Activated T-cell treated with anti-CD3 and anti-CD28 coated beads for 1 hour (primary cell): ENCODE measurements at places on chromosomes 4 and X.

DNA sequence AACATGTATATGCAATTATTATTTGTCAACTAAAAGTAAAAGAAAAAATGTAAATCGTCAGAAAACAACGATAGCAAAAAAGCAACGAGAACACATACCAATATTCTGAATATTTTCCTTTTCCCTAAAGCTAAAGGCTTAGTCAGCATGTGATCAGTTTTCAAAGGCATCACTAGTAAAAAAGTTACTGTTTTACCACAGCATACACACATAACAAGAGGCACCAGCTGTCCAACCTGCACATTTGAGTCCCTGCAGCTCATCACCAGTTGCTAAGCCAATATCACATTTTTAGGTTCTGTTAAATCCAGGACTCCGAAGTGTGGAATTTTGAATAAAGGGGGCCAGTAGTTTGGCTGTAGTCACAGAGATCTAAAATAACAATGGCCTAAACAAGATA is 203.8 kb downstream of the ADGRA3 start:
- no peak for DNase-seq

DNA sequence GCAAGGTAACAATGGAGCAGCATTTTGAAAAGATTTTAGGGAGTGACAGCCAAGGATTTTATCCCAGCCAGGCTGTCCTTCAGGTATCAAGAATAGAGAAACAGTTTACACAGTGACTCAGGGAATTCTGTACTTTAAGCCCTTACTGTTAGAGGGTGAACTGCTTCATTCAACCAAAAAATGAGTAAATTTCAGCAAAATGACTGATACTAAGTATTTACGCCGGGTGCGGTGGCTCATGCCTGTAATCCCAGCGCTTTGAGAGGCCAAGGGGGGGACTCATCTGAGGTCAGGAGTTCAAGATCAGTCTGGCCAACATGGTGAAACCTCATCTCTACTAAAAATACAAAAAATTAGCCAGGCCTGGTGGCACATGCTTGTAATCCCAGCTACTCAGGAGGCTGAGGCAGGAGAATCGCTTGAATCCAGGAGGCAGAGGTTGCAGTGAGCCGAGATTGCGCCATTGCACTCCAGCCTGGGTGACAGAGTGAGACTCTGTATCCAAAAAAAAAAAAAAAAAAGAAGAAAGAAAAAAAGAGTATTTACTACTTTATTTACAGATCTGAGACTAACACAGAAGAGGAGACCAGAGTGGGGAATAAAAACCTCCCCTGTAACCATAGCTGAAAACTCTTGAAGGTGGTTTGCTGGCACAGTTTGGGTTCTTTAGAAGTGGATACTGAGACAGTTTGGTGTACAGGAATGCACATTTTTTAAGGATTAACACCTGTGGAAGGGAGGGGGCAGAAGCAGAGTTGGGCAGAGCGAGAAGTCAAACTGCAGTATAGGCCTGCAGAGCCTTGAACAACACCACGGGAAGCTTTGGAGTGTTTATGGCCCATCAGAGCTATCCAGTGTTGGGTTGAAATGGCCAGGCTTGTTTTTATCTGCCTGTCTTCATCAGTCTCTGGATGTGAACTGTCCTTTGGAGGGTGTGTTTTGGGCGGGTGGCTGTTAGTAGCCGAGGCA is 40.5 kb downstream of the TMEM131L start:
- no peak for DNase-seq

DNA sequence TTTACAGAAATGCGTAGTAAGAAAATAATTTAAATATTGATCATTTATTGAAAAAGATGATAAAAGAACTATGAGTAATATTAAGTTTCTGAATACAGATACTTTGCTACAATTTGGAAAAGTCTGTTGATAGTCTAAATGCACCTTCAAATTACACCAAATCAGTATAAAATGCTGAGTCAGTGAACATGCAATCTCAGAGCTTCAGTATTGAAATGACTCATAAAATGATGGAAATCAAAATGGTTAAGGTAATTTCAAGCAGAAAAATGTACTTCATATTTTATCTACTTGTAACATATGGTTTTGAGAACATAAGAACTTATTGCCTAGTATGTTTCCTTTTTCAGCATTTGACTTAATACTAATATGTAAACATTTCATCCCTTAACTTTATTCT is 448.2 kb downstream of the PCDH10 start:
- DNase-seq = no peak

DNA sequence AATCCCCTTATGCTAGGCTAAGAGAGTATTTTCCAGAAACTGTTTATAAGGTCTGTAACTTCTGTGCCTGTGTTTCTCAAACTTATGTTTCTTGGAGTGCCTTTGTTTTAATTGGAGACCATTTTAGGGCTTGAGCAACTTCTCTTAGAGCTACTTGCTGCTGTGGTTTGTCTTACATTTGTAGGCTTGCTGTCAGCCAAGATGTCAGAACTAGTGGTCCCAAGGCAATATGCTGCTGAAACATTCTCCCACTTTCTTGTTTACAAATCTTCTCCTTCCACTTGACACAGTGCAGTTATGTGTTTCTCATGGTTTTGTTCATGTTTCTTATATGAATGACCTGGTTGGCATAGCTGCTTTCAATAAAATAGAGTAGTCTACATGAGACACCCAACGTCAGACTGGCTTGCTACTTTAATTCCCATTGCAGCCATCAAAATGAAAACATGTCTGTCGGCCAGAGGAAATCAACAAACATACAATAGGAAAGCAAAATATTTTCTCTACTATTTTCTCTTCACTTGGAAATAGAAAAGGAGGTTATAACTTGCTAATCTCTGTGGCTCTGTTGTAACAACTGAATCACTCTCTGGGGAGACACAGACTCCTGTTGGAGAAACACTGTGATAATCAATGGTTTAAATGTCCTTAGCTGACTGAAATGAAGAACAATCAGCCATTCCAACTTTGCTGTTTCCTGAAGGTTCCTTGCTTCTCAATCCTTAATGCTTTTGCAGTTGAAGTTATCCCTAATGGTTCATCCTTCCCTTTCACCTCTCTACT is 426.4 kb downstream of the PDGFC start:
- DNase-seq = no peak

DNA sequence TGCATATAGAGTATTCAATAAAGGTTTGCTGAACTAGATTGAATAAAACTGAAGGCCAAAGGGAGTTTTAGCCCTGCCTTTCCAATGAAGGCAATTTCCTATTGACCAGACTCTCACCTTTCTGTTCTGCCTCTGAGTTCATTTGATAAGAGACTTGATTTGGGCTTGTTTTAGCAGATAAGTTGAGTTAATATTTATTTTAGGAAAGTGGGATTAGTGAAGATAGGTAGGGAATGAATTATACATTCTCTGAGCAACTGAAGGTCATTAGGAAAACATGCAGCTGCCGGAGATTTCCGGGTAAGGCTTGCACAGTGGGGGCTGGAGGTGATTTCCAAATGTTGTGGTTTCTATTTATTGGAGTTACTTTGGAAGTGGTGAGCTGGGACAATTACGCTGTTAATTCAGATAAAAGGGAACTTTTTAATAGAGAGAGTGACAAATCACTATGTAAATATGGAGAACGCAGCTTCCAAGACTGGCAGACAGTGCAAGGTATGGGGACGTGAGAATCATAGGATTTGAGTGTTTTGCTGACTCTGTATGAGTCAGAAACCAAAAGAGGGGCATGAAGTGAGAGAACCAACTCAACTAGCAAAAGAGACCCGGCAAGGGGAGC is 553.6 kb upstream of the BOD1L1 start:
- DNase-seq = no peak

- DNase-seq = no peak
Measured at GRCh38 chrX:123846577-123847038, 13.2 kb upstream of the XIAP start.

DNA sequence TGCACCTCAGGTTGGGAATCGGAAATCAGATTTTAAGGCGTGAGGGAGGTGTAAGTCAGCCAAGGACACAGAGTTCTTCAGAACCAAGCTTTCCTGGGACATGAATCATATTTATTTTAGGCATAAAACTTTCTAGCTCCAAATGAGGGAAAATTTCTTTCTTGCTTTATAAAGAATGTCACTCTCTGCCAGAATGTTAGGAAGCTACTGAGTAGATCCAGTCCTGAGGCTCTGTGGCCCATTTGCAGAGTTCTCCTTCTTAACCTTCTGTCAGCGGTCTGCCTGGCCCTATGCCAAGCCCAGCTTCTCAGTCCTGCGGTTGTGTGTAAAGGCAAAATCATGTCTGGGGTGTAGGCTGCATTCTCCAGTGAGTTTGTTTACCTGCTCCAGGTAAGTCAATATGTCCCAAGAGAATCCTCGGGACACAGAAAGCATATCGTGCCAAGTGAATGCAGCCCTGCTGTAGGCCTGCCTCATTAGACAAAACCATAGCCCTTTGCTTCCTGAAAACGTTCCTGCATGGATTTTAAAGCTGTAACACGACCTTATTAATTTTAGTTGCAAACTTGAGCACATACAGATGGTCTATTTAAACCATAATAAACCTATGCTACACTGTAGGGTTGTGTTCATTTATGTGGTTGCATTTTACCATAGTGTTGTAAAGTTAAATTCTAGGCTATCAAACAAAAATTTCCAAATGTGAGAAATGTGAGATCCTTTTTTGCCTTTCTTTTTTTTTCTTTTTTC is 29.2 kb upstream of the CCNI start:
- no peak for DNase-seq

DNA sequence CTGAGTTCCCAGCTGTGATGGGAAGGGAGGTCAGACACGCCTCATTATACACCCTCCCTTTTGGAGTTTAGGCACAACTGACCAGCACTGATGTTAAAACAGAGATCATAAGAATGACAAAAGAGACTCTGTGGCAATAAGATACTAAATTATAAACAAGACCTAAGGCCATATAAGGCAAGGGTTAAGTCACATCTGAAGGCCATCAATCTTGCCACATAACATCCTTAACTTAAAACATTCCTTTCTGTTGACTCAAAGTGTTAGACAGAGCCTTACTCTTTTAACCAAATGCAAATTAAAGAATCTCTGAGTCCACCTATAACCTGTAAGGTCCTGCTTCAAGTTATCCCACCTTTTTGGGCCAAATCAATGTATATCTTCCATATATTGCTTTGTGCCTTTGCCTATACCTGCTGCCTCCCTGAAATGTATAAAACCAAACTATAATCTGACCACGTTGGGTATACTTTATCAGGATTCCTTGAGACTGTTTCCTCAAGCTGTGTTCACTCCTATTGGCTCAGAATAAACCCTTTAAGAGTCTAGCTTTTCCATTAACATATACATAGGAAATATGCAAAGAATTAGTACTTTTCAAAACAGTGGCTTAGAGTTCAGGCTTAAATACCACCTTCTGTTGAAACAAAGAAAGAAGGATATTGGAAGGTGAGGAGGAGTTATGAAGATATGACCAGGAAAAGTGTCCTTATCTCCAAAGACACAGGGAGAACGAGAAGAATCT is 214.4 kb upstream of the PPP1R2C start:
- no peak for DNase-seq

DNA sequence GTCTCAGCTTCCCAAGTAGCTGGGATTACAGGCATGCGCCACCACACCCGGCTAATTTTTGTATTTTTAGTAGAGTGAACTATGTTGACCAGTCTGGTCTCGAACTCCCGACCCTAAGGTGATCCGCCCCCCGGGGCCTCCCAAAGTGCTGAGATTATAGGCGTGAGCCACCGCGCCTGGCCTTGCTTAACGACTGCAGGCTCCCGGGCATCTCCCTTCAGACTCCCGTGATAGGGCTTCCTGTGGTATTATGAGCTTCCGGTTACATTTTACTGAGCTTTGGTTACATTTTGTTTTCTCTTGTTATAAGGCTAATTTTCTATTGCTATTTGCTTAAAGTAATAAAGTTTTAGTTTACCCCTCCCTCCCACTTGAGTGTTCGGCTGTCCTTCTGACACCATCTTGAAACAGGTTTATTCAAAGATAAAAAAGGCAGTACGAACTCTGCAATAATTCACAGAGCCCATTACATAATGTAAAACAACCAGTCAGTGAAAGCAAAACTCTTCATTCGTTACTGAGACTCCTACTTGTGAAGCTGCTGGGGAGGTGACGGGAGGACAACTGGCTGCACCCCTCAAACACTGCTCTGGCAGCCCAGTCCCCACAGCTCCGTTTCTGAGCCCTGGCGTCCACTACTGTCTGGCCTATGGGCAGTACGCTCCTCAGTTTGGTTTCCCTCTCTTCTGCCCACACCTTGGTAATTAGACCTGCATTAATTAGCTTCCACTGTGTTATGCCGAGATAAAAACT is 795.7 kb upstream of the SLIT2 start:
- DNase-seq = no peak

DNA sequence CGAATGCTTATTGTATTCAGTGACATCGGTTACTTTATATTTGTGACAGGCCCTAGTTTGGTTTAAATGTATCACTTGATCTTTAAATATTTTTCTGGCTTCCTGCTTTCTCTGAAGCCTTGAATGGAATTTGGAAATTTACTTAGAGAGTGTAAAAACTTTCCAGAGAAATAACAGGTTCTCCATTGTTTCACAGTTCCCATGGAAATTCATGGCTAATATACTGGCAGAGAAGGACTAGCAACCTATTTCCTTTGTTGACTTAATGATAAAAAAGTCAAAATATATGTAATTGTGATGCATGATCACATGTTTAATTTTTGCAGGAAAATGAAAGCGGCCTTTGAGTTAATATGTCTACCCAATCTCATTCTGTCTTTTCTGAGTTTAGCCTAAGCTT is 13.2 kb downstream of the NEIL3 start:
- DNase-seq = no peak

GRCh38 chrX:125405339-125405738 is 85.7 kb downstream of the TEX13C start:
- no peak for DNase-seq

- DNase-seq = no peak
Measured at GRCh38 chr4:51923343-51923742, 80.4 kb downstream of the DCUN1D4 start.

DNA sequence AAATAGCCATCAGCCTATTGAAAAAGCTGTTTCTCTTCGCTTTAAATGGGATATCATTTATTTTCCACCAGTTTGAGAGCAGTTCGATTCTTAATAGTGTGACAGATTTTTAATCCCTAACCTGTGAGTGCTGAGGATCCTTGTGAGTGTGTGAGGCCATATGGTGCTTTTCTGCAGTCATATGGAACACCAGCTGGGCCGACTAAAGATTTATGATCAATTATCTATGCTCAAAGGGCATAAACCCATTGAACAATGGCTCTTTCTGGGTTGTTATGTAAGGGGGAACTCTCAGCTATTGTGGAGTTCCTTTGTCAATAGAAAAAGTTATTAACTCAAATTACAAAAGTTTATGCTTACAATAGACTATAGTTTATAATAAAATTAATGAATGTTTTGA is 1003.6 kb downstream of the FAT4 start:
- DNase-seq = no peak

DNA sequence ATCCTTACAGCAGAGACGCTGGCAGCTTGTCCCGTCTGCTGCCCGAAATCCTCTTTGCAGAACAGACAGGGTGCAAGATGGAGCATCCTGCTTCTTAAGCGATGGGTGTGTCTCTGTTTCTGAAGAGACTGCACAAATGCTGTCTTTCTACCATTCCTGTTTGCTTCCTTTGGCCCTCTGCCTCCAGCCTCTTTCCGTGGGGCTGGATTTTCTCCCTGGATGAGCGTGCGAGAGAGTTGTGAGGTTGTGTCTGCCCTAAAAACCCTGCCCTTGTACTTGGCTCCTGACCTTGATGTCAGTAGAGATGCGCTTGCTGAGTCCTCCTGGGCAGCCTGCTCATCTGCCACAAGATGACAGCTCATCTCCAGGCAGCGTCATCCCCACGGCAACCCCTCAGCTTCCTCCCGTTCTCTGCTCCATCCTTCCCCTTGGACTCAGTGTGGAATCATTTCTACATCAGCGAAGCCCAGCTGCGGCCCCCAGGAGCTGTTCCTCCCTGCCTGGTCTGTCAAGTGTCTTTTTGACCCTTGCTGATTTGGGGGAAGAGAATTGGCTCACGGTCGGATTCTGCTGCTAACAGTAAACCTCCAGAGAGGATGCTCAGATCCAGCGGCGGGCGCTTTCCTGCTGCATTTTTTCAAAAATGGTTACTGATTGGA is 246.2 kb downstream of the ASMT start:
- no peak for DNase-seq
